Activated naive CD4-positive, alpha-beta T cell treated with anti-CD3 and anti-CD28 coated beads for 36 hours (primary cell): ENCODE measurements at places on chromosomes 1 and 21.

DNA sequence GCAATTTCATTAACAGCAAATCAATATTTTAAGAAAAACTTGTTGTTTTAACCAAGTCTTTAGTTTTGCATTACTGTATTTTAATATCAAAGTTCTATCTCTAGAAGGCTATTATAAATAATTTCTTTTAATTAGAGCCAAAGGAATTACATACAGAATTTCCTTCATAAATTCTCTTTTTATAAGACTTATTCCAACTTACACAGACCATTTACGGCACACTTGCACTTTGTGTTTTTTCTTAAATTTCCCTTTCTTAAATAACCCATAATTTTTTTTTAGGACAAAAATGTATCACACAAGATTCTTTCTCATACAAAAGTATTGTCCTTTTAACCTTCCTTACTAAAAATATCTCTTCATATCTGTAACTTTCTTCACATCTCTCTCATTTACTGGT lies 458.5 kb upstream of the CHRM3 start:
- no peak for DNase-seq

DNA sequence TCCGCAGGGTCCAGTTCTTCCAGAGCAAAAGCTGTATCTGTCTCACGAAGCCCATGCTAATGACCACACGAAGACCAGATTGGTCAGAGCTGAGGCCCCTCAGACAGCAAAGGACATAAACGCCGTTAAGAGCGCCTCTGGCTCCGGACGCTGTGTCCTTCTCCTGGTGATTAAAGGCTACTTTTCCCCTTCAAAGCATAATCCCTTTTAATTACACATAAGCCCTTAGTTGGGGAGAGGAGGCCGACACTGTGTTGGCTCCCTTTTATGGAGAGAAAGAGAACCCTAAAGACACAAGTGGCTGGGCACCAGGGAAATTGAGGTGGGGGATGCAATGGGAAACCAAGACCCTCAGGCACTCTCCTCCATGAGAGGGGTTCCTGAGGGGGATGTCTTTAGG lies at the start of gene ABCA4:
Gene ABCA4, minus strand, starts transcription at position 158 of the 400 bp plus-strand sequence. Its CDS starts 103 bp downstream, at position 55.
- DNase-seq: no peak

- no peak for DNase-seq
Measured at GRCh38 chr1:16315437-16315836, 36.8 kb downstream of the FBXO42 start.

- DNase-seq: no peak
Measured at GRCh38 chr1:178613271-178613945, 100.5 kb downstream of the TEX35 start.

DNA sequence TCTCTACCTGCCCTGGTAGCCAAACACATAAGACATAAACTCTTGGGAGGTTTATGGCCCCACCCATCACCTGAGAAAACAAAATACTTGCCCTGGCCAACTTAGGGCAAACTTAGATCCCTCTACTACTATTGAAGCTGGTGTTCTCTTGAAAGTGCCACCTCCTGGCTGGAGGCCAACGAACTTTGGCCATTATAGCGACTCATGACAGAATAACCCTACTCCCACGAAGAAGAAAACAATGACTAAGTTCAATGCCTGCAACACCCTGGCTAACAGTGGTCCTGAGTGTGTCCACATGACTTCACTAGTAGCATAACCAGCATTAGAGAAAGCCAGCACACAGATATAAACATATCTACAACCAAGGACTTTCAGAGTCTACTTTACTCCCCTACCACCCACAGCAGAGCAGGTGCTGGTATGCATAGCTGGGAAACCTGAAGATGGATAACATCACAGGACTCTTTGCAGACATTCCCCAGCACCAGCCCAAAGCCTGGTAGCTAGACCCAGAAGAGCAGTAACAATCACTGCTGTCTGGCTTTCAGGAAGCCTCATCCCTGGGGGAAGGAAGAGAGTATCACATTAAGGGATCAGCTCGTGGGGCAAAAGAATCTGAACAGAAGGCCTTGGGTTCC lies 81.0 kb downstream of the SLC30A10 start:
- DNase-seq: no peak

GRCh38 chr1:240117930-240118329 lies 26.2 kb downstream of the FMN2 start:
- no peak for DNase-seq

GRCh38 chr21:36125512-36126207 lies 9.2 kb upstream of the CBR3 start:
- DNase-seq: peak; percentile 74

DNA sequence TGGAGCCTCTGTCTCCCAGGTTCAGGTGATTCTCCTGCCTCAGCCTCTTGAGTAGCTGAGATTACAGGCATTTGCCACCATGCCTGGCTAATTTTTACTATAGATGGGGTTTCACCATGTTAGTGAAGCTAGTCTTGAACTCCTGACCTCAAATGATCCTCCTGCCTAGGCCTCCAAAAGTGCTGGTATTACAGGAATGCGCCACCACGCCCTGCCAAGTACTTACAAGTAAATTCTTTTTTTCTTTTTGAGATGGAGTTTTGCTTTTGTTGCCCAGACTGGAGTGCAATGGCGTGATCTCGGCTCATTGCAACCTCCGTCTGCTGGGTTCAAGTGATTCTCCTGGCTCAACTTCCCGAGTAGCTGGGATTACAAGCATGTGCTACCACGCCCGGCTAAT lies 42.5 kb downstream of the RPRD2 start:
- no peak for DNase-seq

DNA sequence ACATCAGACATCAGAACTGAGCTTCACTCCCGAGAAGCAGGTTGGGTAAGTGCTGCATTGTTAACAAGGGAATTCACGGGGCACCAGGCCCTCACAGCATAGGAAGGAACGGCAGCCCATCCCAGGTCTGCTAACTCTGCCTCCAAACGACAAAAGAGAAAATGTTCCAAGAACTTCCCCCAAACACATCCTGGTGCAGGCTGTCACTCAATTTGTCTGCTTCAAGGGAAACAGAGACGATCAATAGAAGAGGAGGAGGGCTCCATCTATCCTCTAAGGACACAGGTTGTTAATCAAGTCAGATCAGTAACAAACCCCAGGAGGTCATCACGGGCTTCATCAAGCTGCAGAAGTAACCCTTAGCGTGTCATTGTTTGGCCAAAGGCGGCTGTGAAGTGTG lies 3.5 kb upstream of the TSPEAR start:
- no peak for DNase-seq

DNA sequence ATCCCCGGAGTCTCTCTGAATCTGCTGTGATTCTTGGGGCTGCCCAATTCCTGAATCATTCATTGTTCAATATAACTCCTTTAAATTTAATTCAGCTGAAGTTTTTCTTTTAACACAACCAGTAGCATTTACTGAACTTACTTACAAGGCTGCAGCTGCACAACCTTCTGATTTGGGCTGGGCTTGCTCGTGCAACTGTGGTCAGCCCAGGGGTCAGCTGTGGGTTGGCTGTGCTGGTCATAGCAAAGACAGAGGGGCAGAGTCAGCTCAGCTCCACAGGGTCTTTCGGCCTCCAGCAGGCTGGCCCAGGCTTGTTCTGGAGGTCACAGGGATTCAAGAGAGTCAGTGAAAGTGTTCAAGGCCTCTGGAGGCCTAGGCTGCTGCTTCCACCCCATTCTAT lies 186.1 kb downstream of the MATN1 start:
- DNase-seq: no peak

GRCh38 chr1:208251911-208252835 lies 8.0 kb upstream of the PLXNA2 start:
- DNase-seq: no peak

DNA sequence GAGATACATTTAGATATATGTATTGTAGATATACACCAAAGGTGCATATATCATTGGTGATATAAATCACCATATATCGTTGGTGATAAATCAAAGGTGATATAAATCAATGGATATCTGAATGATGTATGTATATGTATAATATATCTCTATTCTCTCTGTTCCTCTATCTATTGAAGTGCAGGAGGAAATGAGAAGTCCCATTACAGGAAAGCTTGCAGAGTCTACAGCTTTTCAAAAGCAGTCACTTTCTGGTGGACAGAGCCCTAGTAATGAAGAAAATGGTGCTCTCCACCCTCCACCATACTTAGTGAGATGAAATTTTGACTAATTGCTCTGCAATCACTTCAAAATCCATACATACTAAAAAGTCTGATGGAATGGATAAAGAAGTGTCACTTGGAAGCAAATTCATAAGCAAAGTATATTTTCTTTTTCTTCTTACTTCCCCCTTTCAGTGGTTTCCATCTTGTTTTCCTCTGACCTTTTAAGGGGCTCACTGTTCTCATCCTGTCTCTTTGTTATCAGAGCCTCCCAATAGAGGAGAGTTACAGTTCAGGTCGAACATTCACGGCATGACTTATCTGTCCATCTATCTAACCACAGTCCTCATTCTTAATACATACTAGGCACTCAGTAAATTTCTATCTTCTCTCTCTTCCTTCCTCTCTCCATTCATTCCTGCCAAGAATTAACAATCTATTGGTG lies 227.2 kb downstream of the KCNJ6 start:
- no peak for DNase-seq

DNA sequence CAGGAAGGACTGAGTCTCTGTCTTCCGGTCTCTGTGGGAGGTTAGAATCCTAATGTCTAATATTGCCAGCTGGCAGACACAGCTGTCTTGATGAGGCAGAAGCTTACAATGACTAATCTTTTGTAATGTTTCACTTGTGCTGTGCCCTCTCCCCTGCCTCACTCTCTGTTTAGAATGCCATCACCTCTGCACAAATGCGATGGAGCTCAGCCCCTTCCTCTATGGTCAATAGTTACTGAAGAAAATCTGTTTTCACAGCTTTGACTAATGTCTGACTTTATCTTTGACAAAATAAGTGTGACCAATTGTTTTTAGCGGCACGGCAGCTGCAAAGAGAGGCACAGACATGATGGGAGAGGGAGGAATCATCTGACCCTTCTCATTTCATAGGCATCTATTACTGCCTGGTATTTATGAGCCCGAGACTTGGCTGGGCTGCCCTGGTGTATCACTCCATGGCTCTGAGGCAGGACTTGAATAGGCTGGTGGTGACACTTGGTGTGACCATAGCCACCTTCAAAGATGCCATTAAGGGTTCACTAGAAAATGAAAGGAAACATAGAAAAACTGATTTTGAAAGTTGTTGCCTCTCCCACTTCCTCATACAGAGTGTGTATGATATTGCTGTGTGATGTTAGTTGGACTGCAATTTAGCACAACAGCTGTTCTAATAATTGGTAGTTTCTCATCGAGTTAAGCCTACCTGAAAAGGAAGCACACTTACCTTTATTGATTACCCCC lies 163.2 kb upstream of the NBPF11 start:
- peak; percentile 30 for DNase-seq

- DNase-seq: no peak
Measured at GRCh38 chr1:162422662-162423375, 10.9 kb upstream of the SH2D1B start.

DNA sequence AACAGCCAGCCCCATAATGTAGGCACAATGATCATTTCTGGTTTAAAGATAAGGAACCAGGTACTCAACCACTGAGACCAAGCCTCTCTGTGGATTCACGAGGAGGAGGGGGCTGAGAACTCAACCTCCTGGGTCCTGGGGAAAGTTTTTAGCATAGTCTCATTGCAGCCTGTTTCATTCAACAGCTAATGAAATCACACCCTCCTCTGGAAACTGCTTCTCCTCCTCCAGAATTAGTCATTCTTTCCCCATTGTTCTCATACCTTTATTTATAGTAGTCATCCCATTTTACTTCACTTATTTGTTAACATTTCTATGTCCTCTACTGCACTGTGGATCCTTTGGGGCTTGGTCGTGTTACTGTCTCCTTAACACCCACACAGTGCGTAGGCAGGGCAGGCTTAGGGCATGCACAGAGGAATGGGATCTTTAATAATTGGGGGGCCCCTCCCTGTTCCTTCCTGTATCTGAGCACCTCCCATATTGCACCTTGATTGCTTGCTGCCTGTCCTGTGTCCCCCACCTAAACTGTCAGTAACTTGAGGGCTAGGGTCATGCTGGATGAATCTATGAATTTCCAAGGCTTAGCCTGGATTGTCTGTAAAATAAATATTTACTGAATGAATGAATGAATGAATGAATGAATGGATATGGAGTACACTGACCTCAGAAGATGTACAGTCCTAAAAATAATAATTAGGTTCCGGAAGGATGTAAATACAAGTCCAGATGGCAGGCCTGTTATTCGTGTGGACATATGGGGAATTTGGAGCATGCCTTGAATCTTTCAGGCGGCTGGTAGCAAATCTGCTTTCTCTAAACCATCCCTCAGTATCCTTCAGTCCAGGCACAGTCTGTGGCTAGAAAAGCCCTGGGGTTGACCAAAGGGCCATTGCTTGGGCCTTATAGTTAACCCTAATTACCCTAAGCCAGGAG lies 153.8 kb upstream of the HMGB4 start:
- no peak for DNase-seq

DNA sequence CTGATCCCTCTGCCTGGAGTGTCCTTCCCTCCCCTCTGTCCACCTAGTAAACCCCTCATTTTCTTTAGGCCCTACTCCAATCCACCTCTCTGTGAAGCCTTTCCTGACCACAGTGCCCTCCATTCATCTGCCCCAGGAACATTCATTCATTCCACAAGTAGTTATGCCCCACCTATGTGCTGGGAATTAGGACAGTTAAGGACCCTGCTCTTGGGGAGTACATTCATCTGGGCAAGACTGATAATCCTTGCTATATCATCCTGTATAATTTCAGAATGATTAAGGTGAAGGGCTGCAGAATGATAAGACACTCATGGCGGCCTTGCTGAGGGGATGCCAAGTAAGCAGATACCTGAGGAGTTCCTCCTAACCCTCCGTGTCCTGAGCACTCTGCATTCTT lies 10.3 kb upstream of the FAM20B start:
- DNase-seq: no peak

- DNase-seq: no peak
Measured at GRCh38 chr1:184520336-184520735, 133.5 kb downstream of the C1orf21 start.

DNA sequence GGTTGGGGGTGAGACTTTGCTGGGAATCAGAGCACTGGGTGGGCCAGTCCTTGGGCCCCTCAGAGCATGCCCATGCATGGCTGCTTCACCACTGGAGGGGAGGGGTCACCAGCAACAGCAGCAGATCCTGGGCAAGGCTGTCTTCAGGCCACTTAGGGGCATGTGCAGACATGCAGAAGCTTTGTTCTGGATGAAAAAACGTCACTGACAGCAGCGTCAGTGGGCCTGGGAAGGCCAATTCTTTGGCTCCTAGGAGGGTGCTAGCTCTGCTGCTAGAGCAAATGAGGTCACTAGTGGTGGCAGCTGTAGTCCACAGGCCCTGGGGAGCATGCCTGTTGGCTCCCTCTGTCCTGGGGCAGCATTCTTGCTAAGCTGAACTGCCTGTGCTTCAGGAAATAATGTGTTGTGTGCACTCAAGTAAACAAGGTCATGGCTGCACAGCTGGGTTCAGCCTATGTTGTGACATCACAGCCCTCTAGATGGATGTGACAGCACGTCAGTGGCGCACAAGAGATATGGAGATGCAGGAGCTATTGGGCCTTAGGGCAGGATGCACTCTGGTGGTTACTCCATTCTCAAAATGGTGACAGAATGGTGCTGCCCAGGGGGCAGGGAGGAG lies 27.0 kb downstream of the ZC3H11B start:
- DNase-seq: no peak

- DNase-seq: no peak
Measured at GRCh38 chr1:195763146-195763906, 844.9 kb downstream of the KCNT2 start.

GRCh38 chr1:39926820-39927219 lies 25.1 kb upstream of the MYCL start:
- no peak for DNase-seq

- DNase-seq: no peak
Measured at GRCh38 chr21:46285206-46285661, at the start of gene MCM3AP. MCM3AP (minus strand) TSS chr21:46285611; CDS start chr21:46285286, 325 bp downstream.

- no peak for DNase-seq
Measured at GRCh38 chr21:29256126-29256910, 42.4 kb upstream of the BACH1 start.
